Fibroblast of skin of right biceps (primary cell): ENCODE measurements at places on chromosomes 3 and 15.

DNA sequence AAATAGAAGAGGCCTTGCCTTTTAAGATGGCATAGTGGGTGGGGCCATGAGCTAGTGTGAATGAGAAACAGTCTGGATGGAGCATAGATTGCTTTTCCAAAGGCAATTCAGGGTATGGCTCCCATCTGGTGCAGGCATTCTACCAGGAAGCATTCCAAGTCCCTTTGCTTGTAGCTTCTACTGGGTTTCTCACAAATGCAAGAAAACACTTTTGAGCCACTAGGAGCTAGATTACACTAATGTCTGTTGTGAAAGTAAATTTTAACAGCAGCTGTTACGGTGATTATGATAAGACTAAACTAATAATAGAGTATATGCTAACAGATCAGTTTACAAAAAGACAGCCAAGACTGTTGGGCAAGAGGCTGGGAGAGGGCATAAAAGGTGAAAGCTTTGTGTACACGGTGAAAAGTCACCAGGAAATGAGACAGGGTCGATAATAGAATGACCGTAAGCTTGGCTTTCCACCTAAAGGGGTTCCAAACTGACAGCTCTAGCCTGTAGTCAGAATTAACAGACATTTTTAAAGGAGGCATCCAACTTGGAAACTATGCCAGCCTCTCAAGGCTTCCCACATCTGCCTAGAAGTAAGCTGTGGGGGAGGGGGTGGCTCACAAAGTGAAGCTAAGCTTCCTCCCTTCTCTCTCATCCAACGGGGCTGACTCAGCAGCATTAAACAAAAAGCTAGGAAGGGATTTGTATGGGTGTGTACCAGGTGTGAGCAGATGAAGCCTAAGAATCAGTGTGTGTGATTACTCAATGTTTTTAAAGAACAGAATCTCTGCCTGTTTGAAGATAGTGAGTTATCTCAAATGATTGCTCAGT, 61.1 kb upstream of the GPD1L start:
- DNase-seq: peak; percentile 3

DNA sequence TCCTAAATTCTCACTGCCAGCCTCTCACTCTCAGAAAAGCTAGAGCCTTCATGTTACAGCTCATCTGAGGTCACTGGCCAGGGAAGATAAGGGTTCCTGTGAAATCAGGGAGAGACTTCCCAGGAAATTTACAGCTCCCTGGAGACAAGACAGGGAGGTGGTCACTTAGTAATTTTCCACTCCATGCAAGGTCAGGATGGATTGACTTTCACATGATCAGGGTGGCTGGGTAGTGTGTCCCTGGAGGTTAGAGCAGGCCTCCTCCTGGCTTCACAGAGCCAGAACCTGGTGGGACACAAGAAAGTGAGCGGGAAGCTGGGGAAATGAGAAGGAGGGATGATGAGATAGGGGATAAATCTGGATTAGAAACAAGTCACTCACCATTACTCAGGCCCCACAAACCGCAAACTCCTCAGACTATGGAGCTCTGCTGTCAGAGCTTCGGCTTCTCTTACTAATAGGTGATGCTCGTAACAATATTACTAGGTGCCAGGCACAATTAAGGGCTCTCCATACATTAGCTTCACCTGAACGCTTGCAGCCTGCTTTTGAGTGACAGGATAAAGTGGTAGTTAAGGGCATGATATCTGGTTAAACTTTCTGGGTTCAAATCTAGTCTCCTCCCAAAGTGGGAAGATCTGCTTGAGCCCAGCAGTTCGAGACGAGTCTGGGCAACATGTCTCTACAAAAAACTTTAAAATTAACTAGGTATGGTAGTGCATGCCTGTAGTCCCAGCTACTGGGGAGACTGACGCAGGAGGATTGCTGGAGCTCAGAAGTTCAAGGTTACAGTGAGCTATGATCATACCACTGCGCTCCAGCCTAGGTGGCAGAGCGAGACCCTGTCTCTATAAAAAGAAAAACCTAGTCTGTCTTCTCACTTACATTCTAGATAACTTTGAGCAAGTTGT, 24.9 kb downstream of the DUOX2 start:
- no peak for DNase-seq

DNA sequence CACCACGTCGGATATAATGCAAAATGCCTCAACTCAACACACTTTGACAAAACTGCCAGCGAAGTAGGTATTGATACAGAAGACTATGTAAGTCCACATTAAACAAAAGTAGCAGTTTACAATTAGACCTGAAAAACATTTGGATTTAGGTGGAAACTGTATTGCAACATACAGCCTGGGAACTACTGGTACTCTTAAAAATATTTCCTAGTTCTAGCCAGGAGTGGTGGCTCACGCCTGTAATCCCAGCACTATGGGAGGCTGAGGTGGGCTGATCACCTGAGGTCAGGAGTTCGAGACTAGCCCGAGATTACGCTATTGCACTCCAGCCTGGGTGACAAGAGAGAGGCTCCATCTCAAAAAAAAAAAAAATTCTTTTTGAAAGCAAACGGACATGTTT, 246.2 kb downstream of the ZBTB20 start:
- DNase-seq: no peak

GRCh38 chr3:41854956-41855355, 106.9 kb downstream of the ULK4 start:
- DNase-seq: no peak

- DNase-seq: no peak
These were observed 117.7 kb upstream of the GOLGA6L6 start for GRCh38 chr15:20659265-20659664.

- no peak for DNase-seq
These were observed 422.6 kb downstream of the MECOM start for GRCh38 chr3:169240786-169241486.

DNA sequence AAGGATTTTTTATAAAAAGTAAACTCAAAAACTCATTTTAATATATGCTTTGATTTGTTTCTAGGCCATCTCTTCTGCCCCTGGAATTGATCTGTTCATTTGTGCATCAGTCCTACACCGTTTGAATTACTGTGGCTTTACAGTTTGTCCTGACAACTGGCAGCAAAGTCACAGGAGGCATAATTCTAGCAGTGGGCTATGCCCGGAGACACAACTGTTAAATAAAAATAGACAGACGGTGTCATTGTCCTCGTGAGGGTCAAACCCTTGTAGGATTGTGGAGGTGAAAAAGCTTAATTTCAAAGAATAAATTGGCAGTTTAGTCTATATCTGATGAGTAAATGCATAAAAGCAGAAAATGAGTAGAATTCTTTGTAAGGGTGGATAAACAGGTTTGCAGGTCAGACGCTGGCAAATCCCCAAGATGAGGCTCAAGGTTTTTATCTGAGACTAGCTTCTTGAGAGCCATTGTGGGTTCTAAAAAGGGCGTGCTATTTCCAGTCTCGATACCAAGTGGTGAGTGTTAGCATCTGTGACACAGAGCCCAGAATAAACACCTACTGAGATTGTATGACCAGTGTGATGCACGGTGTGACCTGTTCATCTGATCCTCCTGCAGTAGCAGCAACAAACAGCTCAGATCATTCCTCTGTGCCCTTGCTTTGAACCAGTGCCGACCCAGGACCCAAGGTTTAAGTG, 51.5 kb upstream of the SLCO3A1 start:
- DNase-seq: no peak

DNA sequence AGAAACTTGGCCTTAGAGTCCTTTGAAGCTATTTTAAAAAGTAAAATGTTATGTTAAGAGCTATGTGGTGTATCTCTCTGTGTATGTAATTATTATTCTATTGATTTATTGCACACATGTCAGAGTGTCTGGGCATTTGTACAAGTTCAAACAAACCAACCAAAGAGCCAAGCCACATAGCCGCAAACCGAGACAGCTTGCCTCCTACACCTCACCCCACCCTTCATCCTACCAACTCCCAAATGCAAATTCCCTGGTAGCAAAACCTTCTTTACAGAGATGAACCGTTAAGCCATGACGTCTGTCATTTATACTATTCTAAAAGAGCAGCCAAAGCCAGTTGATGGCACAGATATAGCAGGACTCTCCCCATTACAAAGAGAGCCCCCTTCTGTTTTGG, 332.3 kb downstream of the ERC2 start:
- DNase-seq: no peak

- DNase-seq: no peak
These were observed 61.4 kb downstream of the BFSP2 start for GRCh38 chr3:133461291-133461690.

GRCh38 chr3:197203714-197204146, 94.7 kb downstream of the DLG1 start:
- DNase-seq: no peak

DNA sequence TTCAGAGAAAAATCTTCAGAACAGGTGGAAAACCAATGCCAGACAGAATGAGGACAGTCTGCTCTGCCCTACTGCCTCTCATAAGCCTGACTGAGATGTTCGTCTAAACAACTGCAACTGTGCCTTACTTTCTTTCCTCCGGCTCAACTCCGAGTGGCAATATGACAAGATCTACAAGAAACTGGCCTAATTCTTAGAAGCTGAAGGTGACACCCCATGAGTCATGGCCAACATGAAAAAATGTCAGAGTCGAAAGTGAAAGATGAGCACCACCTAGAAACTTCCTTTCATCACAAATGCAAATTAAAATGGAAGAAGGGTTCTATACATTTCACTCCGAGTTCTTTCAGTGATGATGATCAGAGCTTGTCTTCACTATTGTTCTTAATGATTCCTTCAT, 12.9 kb downstream of the PCYT1A start:
- no peak for DNase-seq

DNA sequence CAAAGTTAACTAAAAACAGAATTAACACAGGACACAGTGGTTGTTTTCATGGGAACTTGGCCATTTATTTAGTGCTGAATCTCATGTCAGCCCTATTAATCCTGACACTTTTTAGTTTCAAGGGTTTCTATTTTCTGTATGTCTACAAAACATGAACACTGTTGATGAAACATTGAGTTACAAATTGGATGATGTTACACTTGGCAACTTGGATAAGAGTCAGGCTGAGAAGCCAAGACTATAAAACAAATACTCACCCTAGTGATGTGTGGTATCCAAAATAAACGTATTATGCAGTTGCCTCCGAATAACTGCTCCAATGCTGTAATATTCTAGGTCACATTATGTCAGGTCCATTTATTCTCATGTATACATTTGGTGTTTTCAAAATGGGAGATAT, 349.6 kb downstream of the ZIC1 start:
- DNase-seq: peak; percentile 26

DNA sequence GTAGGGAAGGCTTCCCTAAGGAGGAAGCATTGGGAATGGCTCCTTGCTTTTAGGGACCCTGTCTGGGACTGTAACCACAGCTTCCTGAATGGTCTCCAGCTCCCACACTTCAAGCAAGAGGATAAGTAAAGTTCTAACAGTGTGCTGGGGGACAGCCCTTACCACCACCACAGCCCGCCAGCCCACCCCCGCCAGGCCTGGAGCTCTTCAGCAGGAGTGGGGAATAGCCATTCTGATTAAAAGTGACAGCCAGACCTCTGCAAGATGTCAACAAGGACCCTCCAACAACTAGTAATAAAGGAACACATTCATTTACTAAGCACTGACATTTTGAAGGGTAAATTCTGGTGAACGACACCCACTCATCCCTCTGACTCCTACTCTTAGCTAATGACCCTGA, 49.4 kb downstream of the CPN2 start:
- no peak for DNase-seq

- DNase-seq: no peak
These were observed 158.4 kb upstream of the GMNC start for GRCh38 chr3:191020730-191021396.

DNA sequence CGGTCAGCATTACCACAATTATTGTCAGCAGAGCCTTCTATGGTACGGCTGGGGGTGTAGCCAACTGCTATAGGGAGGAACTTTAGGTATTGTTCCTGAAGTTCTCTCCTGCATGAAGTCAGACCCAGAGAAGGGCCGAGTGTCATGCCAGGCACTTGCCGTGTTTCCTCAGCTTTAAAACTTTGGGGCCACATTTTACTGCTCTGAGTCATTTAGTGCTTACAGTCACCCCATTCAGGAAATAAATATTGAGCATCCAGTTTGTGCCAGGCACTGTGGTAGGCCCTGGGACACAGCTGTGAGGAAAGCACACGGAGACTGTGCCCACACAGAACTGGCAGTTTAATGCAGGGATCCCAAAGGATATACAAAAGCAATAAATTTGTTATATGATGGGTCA, 54.5 kb upstream of the APEH start:
- no peak for DNase-seq

DNA sequence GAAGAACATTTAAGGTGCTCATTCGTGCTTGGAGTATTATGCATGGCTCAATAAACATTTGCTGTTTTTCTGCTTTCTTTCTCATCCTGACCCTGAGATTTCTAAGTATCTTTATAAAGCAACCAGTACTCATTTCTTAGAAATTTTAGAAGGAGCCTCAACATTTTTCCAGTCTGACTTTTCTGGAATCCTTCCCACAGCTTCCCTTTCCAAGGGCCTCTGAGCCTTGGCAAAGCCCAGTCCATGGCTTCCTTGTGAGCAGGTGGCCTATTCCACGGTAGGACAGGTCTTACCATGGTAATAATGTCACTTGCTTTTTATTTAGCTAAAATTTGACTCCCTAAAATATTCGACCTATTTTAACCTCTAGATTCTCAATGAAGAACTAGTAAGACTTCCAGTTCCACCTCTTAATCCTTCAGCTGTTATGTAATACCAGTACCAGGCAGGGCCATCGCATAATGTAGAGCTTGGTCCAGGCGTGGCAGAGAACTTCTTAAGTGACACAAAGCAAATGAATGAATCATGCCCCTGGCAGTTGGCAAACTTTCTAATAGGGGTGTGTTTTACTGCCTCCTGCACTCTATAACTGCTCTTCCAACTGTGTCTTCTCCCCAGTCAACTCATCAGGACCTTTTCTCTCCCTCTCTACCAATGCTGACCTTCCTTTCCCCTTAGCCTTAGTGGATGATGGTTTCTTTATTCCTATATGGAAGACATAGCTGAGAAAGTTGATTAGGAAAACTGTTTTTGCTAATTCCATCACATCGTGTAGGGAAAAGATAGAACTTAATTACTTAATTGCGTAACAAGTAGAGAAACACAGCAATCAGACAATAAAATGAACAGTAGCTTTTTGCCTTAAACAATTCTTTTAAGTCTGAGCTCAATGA, 894 bp upstream of the TM4SF4 start:
- DNase-seq: peak; percentile 88

GRCh38 chr3:169556349-169556870, 107.1 kb downstream of the MECOM start:
- DNase-seq: no peak

GRCh38 chr15:61103026-61103425, 126.1 kb downstream of the RORA start:
- no peak for DNase-seq

- no peak for DNase-seq
These were observed 28.1 kb downstream of the SPINK8 start for GRCh38 chr3:48305396-48305795.
